ENCODE measurements at places on chromosomes 16 and 17.

DNA sequence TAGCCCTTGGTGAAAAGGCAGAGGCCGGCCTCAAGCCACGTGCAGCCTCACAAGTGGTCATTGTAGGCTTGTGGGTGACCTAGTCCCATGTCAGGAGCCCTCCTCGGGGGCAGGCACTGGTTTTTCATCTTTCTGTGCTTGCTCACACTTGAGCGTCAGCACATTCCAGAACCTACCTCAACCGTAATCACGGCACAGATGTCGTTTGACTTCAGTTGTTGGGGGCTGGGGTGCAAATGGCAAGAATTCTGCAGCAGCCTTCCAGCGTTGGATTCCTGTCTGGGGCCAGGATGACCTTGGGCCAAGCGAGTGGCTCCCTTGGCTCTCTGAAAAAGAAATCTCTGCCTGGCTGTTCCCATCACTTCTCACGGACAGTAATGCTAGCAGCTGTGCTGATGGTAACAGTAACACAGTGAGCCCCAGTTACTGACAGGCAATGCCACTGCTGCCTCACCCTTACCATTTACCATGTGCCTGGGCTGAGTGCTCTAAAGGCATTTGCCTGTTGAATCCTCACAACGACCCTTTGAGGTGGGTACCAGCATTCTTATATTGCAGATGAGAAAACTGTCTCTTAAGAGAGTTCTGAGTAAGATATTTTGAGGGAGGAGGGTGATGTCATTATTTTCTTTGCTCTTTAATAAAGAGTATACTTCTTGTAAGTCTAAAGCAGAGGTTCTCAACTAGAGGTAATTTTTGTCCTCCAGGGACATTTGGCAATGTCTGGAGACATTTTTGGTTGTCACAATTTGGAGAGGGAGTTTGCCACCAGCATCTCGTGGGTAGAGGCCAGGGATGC lies 46.5 kb downstream of the KSR1 start:
- peak; percentile 59 for DNase-seq

DNA sequence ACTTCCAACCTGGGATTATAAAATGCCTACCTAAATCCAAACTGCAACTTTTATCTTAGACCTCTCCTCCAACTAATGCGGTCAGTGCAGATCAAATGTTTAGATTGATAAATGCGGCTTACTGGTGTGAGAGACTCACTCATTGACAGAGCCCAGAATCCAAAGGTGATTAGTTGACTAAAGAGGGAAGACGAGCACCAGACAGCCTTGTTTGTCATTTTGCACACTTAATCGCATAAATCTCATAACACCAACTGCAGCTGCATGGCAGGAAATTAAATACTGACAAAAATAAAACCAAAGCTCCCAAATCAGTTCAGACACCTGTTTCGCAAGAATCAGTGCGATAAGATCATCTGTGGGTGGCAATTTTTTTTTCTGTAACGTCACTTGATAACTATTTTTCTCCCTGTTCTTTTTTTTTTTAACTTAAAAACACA lies 35.9 kb downstream of the NACA2 start:
- no peak for DNase-seq

DNA sequence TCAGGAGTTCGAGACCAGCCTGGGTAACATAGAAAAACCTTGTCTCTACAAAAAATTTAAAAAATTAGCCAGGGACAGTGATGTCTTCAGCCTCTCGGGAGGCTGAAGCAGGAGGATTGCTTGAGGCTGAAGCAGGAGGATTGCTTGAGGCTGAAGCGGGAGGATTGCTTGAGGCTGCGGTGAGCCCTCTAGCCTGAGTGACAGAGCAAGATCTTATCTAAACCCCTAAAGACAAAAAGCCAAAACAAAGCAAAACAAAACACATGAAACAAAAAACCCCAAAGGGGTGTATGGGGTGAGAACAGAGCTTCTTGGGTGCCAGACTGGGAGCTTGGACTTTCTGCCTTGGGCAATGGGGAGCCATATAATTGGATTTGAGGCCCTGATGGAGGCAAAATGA lies 2.6 kb downstream of the SPNS3 start:
- DNase-seq = no peak

DNA sequence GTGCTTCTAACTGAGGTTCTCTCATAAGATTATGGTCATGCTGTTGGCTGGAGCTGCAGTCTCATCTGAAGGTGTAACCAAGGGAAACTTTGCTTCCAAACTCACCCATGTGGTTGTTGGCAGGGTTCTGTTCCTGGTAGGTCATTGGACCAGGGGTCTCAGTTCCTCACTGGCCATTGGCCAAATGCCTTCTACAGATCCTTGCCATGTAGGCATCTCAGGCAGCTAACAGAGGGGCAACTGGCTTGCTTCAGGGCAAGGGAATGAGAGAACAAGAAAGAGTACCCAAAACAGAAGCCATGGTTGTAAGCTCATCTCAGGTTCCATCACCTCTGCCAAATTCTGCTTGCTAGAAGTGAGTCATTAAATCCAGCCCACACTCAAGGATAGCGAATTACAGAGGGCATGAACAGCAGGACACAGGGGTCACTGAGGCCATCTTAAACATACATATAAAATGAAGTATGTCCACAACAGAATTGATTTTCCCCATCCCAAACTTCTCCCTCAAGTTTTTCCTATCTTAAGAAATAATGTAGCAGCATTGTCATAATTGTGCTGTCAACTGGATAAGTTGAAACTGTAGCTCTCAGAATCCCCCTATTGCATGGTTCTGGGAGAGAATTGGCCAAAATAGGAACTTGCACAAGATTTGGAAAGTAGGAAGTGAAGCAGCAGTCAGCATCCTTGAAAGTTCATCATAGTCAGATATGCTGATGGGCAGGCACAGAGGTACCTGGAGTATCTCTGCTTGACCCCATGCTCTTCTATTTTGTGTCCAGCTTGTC lies 42.4 kb upstream of the CES5A start:
- no peak for DNase-seq

DNA sequence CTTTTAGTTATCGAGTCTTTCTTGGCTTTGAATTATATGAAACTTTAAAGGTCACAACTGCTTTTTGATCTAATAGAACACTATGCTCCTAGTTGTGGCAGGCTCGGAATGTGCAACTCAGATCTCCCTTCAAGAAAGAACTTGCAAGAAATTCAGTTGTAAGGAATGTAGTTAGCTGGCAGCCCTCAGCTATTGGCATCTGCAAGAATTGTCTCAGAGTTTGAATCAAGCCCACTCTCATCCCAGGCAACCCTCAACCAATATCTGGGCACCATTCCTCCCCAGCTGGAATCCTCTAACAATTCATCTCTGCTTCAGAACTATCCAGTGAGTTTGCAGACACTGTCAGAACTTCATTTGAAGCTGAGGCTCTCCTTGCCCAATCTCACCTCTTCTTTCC lies 447.2 kb downstream of the KIF2B start:
- no peak for DNase-seq

GRCh38 chr17:75504347-75505151 lies 10.8 kb downstream of the CASKIN2 start:
- DNase-seq = no peak

DNA sequence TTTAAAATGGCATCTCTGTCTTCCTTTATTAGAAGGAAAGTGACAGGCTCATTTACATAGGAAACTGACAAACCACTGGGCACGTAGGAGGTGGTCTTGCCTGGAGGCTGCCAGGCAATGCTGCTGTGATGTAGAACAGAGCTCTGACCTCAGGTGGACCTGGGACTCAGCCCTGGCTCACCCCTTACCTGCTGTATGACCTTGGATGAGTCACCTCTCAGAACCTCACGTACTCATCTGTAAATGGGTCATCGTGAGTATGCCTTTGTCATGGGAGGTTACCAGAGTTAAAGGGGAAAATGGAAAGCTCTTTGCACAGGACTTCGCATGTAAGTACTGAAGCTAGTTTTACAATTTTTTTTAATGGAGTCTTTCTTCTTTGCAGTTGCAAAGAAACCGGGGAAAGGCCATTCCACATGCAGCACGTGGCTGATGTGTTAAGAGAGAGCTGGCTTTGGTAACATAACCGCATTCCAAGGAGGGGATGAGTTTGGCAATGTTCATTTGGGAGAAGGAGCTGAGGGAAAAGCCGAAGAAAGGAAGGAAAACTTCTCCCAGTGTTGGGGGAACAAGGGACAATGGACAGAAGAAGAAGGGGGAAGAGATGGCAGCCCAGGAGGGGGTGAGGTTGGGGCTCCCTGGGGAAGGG lies 37.4 kb upstream of the LONP2 start:
- DNase-seq = no peak

- DNase-seq = no peak
Observed at GRCh38 chr17:45794840-45795239, 10.7 kb downstream of the CRHR1 start.

- peak; percentile 45 for DNase-seq
Observed at GRCh38 chr17:40219594-40220338, 662 bp downstream of the WIPF2 start.

DNA sequence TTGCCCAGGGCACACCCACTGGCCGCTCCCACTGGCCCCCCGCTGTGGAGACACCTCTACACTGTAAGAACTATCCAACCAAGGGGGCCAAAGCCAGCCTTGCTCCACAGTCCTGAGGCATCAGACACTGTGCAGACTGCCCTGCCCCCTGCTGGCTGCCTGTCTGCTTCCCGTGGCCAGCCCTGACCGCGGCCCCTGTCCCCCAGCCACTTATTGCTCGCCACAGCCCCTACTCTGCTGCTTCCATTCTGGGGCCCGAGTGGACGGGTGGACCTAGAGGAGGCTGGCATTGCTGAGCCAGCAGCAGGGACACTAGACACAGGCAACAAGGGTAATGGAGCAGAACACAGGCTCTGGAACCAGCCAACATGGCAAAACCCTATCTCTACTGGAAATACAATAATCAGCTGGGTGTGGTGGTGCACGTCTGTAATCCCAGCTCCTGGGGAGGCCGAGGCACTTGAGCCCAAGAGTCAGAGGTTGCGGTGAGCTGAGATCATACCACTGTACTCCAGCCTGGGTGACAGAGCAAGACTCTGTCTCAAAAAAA lies 19.7 kb upstream of the LRRC37A3 start:
- peak; percentile 44 for DNase-seq

DNA sequence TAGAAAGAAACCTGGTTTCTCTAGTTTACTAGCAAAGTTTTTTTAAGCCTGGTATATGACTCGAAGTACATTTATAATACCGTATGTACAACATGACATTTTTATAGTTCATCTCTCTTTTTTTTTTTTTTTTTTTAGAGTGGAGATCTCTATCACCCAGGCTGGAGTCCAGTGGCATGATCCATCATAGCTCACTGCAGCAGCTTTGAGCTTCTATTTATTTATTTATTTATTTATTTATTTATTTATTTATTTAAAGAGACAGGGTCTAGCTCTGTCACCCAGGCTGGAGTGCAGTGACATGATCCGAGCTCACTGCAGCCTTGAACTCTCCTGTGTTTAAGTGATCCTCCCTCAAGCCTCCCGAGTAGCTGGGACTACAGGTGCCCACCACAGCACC lies 25.9 kb upstream of the VPS4A start:
- DNase-seq = no peak

- no peak for DNase-seq
Observed at GRCh38 chr16:88144028-88144511, 192.8 kb downstream of the BANP start.

DNA sequence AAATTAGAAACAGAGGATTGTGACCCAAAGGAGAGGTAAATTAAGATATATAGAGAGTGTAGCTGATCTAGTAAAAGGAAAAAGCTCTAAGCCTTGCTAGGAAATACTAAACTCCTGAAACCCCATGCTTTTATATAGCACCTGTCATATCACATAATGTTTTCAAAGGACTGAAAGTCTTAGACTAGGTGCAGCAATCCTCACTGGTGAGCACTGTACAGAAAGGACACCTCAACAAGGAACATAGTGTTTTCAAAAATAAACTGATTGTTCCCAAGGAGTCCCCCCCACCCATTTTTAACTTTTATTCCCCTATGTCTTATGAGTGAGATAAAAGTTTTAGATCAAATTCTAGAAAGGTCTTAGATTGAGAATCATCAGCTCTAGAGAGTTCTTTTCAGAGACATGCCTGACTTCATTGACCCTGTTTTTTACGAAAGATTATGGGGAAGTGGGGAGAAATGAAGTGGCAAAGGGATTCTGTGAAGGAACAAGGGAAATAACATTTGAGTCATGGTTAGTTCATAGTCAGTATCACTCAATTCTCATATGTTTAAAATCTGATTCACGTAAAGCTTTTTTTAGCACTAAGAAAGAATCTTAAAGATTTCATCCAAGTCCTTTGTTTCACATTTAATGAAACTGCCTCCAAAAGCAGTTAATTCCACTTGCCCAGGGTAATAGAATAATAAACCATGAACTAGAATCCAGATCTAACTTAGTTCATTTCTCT lies 166.4 kb downstream of the CYB561 start:
- peak; percentile 80 for DNase-seq

DNA sequence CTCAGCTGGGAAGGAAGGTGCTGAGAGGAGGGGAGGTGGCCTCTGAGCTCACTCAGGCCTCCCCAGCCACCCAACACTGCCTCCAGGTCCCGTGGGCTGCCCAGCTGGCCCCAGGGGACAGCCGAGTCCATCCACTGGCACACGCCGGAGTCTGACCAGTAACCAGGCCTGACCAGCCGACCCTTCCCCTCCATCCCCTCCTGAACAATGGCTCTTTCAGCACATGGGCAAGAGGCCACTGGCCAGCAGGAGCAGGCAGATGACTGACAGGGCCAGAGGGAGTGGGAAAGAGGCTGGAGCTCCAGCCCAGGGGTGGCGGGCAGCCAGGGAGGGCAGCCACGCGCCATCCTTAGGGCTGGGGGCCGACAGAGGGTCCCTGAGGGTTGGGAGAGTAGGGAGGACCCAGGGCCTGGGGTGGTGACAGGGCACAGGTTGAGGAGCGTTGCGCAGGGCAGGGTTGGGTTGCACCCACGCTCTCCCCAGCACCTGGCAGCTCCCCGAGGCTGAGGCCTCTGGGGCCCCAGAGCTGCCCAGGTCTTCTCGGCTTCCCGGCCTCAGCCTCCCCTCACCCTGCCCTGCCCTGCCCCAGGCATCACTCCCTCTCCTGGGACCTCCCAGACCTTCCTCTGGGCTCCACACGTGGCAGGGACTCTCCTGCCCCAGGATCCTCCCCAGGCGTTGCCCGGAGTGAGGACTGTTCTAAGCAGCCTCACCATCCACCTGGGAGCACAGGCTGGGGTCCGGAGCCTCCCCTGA lies 20.2 kb upstream of the SLC38A10 start:
- no peak for DNase-seq
